ENCODE measurements at places on chromosomes 1 and 21.

DNA sequence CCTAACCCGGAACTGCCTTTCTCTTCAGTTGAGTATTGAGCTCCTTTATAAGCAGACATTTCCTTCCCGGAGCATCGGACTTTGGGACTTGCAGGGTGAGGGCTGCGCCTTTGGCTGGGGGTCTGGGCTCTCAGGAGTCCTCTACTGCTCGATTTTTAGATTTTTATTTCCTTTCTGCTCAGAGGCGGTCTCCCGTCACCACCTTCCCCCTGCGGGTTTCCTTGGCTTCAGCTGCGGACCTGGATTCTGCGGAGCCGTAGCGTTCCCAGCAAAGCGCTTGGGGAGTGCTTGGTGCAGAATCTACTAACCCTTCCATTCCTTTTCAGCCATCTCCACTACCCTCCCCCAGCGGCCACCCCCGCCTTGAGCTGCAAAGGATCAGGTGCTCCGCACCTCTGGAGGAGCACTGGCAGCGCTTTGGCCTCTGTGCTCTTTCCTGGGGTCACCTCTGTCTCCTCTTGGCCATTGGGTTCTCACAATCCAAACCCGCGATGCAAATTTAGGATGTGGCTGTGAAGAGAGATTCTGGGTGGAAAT is 3.7 kb downstream of the OLIG2 start:
- no peak for DNase-seq

DNA sequence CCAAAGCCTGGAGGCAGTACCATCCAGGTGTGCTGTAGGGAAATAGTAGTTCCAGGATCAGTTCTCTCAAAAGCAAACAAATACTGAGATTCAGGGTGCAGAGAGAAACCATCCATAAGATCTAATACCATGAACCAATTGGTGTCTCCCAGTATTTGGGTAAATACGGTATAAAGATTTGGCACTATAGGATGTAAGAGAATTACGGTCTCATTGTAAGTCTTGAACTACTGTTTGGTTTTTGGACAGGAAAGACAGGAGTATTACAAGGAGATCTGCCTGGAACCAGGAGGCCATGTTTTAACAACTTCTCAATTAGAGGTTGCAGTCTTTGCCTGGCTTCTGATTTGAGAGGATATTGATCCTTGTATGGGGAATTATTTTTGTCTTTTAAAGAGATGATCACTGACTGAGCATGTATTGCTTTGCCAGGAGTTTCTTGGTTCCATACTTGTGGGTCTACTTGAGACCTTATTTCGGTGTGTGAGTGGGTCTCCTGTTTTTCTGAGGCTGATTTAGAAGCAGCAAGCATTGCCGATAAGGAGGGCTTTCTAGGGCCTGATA is 10.2 kb downstream of the AADACL4 start:
- DNase-seq = no peak

DNA sequence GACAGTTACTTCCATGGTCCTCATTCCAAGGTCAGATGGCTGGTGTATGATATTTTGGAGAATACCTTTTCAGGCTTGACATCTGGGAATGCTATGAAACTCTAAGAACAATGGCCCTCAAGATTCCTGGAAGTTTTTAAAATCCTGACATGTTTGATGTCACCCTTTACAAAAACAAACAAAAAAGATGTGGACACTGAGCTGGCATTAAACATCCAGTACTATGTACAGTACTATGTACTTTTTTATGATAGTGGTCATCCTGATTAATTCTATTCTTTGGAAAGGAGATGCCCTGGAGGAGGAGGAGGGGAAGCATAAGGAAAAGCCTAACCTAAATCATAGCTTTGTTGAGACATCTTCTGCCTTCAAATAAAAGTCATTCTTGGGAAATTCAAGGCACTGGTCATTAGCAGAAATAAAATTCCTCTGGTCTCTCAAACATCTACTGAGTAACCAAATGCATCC is 235.4 kb downstream of the HMCN1 start:
- no peak for DNase-seq

DNA sequence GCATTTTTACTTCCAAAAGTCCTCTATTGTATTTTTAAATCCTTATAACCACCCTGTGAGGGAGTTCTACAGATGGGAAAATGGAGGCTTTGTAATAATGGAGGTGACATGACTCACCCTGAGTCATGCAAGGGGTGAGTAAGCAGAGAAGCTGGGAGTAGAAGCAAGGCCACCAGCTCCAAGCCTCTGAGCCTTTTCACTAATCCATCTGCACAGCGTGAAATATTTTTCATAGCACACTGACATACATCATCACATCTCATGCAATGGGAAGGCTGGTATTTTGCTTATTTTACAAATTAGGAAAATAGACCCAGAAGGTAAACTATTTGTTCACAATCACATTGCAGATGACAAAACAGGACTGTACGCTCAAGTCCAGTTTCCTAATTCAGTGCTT is 96.9 kb downstream of the KCNH1 start:
- no peak for DNase-seq

DNA sequence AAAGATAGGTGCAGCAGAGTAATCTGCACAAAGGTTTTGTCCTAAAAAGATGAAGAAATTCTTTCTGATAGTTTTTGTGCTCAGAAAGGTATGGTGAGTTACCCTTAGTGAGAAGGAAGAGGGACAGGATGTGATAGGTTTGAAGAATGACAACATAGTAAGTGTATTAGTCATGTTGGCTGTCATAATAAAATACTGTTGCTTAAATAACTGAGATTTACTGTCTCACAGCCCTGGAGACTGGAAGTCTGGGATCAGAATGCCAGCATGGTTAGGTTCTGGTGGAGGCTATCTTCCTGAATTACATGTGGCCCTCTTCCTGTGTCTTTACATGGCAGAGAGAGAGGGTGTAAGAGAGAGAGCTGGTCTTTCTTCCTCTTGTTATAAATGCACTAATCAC is 965.2 kb downstream of the TTLL7 start:
- DNase-seq = no peak

DNA sequence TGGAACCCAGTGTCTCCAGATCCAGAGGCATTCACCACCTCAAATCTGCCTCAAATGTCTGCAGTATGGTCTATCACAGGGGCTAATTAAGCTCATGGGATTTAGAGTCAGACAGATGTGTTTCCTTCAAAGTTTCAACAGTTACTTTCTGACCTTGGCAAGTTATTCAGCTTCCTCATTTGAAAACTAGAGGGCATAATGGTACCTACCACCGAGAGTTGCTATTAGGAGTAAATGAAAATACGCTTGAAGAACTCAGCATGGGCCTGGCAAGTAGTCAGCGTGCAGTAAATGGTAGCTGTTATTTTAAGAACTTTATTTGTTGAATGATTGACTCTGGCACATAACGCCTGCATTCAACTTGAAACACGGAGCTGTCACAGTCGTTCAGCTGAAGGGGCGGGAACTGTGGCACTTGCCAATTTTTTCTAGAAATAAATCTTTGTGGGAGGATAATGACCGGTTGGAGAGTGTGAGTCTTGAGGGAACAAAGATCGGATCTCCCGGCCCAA is 1.2 kb upstream of the CAP1 start:
- DNase-seq = no peak

GRCh38 chr1:64348270-64348960 is 121.5 kb upstream of the CACHD1 start:
- no peak for DNase-seq

DNA sequence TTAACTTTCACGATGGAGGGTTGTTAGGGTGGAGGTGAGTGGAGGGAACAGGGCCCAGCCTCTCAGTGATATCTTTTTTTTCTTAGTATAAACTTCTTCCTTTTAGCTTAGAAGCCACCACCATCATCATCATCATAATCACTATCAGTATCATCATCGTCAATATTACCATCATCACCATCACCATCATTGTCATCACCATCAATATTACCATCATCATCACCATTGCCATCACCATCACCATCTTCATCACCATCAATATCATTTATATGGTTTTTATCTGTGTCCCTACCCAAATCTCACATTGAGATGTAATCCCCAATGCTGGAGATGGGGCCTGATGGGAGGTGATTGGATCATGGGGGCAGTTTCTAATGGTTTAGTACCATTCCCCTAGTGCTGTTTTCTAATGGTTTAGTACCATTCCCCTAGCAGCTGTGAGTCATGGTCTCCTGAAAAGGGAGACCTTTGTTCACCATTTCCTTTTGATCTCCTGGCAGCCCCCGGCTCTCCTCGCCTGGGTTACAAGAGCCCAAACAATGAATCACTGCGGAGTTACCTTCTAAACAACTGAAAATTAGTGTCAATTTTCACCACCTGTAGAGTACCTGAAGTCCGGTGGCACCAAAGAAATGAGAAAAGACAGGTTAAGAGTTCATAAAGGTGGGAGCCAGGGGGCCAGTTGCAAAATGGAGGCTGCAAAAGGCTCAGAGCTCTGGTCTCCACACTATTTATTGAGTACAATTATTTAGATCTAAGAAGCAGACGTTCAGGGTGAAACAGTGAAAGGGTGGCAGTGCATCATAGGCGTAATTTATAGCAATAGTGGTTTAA is 3.1 kb upstream of the PLA2G2E start:
- no peak for DNase-seq

All from stimulated activated CD4-positive, alpha-beta T cell treated with anti-CD3 and anti-CD28 coated beads, TNF-alpha, amount 100 ng/mL, for 1 hour (primary cell).